Glutamatergic neuron (in vitro differentiated cells): ENCODE measurements at places on chromosomes 2 and 18. TPM values are rescaled to one million over a fixed set of nuclear protein-coding genes. Genes with fewer than 3 reads are reported as not detected.

DNA sequence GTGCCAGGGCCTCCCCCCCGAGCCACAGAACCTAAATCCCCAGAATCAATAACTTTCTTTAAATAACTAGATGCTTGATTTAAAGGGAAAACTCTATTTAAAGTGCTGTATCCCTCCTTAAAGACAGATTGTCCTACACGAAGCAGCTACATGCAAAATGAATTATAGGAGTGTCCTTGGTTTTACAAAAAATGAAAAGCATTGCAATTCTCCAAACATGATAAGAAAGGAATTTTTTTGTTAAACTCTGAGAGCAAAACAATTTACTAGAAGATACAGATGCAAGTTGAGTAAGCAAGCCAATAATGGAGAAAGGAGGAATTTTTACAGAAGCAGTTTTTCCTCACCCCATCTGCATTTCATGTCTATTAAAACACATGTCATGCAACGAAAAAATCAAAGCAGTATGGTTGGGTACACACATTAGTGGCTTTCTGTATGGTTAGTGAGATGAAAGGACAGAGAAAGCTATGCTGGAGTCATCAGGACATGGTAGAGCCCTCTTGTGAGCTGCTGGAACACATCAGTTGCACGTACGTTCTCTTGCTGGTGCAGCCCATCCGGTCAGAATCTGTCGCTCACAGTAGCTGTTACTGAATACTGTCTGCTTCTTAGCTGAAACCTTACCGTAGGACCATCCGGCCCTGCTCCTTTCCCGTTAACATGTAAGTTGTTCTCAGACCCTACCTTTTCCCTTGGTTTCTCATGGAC is 25.9 kb upstream of the STEAP3 start:
- DNase-seq, result no peak

Gene POMC
- 0.29 TPM for total RNA-seq

DNA sequence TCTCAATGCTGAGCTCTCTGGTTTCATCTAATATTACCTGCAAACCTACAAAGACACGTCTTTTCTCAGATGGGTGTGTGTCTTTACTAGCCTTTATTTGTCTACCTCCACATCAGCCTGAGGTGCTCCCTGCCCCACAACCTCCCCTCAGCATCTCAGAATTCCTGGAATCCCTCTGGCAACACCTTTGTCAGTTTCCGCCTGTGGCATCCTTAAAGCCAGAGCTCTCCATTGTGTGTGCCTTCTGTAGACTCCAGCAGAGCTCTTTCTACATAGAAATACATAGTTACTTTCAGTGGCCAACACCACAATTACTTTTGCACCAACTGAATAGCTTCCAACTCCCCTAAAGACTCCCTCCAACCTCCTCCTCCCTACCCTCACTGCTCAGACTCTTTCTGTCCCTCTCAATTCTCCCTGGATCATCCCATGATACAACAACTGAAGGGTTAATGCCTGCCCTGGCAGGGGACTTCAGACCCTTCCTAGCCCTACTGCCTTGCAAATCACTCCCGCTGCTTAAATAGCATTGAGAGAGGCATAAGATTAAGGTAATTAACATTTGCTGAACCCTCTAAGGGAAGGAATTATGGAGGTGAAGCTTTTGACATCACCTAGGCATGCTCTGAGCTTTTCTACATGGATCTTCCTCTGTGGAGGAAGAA is 39.6 kb upstream of the RMDN2 start:
- DNase-seq, result no peak

DNA sequence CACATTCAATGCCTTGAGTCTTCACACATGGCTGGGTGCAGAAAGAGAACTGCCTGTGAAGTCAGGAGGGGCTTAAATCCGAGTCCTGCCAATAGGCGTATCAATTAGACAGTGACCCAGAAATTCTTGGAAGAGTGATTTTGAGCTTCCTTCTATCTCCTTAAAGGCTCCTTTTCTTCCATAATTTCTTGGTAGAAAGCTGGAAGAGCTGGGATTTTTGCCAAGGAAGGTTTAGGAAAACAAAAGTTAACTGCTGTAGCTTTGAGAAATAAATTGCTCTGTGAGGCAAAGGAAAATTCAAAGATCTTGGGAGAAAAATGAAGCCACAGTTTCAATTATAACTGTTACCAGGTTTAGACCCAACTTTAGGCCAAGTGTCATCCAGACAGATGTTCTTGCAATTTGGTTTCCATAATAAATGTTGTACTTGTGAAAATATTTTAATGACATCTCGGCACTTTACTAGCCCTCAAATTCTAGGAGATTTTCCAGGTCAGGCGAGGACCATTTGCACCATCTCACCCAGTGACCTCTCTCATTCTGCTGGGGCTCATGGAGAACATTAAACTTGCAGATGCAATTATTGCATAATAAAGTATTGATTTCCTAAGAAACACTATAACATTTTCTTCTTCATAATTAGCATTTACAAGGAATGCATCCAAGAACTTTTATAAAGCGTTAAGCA is 329.7 kb upstream of the MEIS1 start:
- no peak for DNase-seq

DNA sequence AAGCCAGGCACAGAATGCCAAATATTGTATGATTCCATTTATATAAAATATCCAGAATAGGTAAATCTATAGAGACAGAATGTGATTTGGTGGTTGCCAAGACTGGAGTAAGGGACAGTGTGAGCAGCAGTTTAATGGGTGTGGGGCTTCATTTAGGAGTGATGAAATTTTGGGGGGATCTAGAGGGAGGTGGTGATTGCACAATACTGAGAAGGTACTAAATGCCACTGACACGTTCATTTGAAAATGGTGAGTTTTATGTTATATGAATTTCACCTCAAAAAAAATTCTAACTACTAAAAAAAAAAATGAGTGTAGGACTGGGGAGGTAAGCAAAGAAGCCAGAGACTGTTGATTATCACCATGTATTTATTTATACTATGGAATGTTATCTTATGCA is 974.5 kb upstream of the ZEB2 start:
- no peak for DNase-seq

DNA sequence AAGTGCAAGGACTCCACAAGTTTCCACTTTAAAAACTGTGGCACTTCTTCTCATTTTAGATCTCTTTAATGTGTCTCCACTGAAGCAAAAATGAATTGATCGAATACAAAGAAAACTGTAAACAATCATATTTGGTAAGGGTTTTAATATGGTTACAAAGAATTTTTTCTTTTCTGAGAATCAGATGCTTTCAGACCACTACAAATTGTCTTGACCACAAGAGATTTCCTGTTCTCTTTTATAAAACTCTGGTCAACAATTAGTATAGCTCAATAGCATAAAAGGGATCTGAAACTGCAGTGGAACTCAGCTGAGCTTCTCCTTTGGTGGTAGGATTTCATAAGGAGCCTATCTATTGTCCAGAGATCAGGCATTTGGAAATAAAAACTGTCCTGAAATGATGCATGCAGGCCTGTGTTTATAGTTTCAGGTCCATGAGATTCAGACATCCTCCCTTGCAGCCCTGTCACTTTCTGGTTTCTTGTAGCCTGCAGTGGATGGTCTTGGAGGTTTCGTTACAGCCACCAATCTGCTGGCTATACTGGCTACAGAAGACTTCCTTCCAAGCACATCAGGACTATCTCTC is 120.0 kb downstream of the DOCK10 start:
- no peak for DNase-seq

GRCh38 chr2:49113046-49113445 is 41.3 kb downstream of the FSHR start:
- DNase-seq, result peak; percentile 25

GRCh38 chr2:16090650-16091575 is 150.6 kb downstream of the MYCN start:
- no peak for DNase-seq

DNA sequence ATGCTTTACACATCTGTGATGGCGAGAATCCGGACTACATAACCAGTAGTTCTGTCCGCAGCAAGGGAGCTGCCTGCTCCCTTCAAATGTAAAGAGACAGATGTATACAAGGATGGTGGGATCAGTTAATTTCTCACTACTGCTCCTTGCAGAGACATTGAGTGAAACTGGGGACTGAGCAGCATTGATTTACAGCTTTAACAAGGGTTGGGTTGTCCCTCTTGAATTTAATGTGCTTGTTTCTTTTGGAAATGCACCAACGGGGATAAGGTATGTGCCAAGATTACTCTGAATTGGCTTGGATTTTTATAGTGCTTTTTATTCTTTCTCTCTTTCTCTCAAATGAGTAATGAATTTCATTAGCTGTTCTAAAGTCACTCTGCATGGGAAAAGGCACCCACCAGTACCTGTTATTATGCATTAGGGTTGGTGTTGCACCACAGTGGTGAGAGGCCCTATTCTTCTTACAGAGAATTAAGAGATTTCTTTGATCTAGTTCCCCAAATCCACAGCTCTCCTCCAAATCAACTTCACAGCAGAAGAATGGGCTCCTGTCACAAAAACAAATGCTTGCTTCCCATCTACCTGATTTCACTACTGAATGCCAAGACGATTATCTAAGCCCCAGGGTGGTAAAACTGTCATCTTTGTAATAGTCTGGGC is 107.6 kb downstream of the DOCK10 start:
- DNase-seq, result no peak

DNA sequence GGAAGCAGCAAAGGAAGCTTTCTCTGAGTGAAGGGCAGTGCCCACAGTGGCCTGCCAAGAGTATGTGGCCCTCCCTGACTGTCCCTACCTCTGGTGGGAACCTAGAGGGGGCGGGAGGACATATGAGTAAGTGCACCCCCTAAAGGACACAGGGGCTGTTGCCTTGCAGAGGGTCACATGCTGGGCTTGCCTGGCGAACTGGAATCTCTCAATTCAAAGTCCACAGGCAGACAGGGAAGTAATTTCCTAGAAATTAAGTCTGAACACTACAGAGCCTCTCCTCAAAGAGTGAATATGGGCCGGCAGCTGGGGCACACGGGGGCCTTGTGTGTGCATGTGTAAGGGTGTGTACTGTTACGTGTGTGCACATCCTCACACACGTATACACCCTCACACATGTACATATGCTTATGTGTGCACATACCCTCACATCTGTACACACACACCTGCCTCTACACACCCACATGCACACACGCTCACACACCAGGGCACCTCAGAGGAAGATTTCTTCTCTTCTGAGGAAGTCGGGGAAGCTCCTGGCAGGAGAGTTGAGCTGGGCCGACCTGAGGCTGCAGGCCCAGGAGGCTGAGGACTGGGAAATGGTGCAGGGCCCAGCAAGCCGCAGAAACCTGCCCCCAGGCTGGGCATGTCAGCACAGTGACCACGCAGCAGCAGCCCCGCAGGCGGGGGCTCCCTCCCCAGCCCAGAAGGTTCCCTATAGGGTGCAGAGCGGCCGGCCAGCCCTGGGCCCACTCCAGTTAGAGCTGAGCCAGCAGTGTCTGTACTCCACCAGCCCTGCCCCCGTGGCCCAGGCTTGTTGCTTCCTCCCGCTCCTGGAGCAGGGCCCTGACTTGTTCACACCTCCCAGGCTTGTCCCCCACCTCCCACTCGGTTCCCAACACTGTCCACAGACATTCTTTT is 77.4 kb upstream of the TAF1B start:
- no peak for DNase-seq

DNA sequence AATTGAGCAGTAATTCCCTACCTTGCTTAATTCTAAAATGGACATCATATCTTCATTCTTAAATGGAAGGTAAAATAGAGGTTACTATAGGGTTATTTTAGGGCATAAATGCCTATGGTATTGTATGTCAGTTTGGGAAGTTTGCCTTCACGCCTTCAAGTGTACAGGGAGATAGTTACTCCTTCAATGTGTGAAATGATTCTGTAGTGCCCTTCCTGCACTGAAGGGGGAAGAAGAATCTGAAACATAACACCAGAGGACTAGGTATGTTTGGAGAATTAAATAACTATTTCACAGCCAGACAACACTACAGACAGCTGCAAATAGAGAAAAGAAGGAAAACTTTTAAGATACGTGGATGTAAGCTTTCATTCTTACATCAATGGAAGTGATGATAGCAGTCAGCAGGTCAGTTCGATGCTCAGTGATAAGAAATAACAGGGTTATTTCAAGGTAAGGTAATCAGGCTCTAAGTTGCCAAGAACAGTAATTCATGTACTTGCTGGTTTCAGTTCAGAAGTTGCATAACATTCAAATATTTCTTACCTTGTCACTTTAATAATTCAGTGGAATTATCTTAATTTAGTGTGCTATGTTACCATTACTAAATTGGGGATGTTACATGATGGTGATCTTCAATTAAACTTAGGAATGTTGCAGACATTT is 4.0 kb downstream of the PKP4 start:
- no peak for DNase-seq

DNA sequence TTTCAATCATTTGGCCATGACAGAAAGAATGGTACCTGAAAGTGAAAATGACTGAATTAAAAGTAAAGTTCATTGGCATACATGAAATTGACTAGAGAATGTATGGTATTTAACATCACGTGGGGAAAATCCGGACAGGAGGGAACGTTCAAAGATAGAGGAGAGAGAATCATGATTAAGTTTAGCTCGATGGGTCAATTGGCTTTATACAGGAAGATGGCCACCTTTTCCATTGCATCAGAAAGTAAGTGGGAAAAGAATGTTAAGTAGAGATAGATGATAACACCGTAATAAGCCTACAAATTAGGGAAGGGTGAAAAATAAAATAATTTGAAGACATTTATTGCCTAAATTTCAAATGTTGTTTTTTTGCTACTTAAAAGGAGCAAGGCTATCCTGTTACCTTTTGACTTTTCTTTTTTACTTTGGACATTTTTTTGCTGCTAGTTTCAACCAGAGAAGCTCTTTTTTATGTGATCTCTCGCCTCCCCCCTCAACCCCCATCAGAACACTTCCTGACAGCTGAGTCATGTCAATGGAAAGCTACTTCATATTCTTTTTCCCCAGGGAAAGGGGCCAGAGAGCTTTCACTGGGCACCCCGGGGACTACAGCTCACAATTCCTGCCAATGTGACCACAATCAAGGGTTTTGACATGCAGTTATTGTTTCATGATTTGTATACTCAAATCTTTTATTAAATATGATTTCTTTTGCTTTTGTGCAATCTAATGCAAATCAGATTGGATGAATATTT is 767 bp upstream of the CCDC102B start:
- DNase-seq, result peak; percentile 44

Gene VWC2L
- total RNA-seq, result 0.15 TPM

DNA sequence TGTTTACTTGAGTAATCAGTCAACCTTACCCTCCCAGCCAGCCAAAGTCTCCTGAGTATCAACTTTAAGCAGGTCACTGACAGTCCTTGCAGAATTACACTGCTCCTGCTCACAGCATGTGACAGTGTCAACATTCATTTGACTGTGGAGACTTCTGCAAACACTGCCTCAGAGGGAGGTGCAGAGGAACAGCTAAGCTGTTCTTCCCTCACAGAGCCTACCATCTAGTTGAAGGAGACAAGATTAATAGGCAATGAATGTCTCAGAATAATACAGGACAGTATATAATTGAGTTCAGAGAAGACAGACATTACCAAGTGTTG is 11.9 kb downstream of the SLC14A2 start:
- no peak for DNase-seq

DNA sequence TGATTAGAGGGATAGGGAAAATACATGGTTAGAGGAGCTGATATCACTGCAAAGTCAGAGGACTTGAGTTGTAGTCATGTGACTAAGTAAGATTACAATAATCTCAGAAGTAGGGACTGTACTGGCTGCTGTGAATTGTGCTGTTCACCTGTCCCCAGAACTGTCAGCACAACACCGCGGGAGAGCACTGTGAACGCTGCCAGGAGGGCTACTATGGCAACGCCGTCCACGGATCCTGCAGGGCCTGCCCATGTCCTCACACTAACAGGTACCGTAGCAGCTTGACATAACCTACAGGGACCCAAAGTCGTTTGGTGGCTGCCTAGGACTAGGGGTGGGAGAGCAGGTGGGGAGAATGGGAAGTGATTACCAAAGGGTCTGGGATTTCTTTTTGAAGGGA is 132.8 kb upstream of the TTC39C start:
- no peak for DNase-seq
